ENCODE measurements at places on chromosomes 13 and 19. TPM values are rescaled to one million over a fixed set of nuclear protein-coding genes. Genes with fewer than 3 reads are reported as not detected.
A peak's percentile ranks its signal among the peaks of the same experiment; 100 is the strongest.

- H3K4me3 ChIP-seq: no peak overlapping the region
- no peaks in the 10 kb centered on the region for H3K36me3 ChIP-seq
- peaks cover 10% of the 10 kb centered on the region for H3K4me1 ChIP-seq
- H3K27ac ChIP-seq: no peak overlapping the region
Measured at GRCh38 chr13:40190641-40191100, 475.8 kb downstream of the FOXO1 start.

- H3K27me3 ChIP-seq: no peaks in the 10 kb centered on the region
- H3K4me1 ChIP-seq: no peaks in the 10 kb centered on the region
- no peak overlapping the region for H3K4me3 ChIP-seq
- H3K36me3 ChIP-seq: no peaks in the 10 kb centered on the region
Measured at GRCh38 chr13:73397496-73398305, 338.9 kb downstream of the KLF5 start.

DNA sequence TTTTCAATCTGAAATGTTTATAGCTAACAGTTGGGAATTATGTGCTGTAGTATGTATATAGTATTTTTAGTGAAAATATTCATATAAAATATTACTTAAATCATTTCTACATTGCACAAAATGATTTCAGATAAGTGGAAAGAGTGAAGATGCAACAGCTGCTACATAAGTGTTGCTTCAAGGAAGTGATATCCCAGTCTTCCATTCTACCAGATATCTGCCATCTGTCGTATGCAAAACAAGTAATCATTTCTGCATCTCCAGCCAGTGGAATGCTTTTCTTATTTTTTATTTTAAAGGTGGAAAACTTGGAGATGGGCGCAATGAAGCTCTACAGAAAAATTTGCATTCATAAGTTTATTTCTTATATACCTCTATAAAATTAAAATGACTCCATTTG lies 152.5 kb upstream of the MAB21L1 start:
- DNase-seq: no peak
- no peaks in the 10 kb centered on the region for H3K36me3 ChIP-seq
- peaks cover 5% of the 10 kb centered on the region for H3K4me1 ChIP-seq
- H3K27me3 ChIP-seq: no peaks in the 10 kb centered on the region

The OR1I1 gene
- not detected for total RNA-seq

GRCh38 chr19:27906081-27906480 lies 1306.9 kb downstream of the UQCRFS1 start:
- no peaks in the 10 kb centered on the region for H3K4me1 ChIP-seq
- no peak for DNase-seq
- no peak overlapping the region for H3K4me3 ChIP-seq
- no peaks in the 10 kb centered on the region for H3K27me3 ChIP-seq

DNA sequence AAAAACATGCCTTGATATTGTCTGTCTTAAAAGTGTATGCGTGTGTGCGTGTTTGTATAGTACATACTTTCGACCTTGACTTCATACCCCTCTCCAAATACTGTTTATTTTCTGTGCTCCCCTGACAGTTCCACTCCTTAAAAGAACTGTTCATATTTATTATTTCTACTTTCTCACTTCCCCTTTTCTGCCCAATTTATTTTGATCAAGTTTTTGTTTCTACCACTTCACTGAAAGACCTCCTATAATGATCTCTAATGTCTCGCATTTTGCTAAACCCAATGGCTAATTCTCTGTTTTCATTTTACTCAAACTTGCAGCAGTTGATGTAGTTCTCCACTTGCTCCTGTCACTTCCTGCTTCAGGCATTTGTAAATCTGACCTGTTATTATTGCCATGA lies 426.1 kb upstream of the KLF12 start:
- no peak overlapping the region for H3K27ac ChIP-seq
- DNase-seq: no peak
- H3K27me3 ChIP-seq: no peaks in the 10 kb centered on the region
- H3K4me1 ChIP-seq: no peaks in the 10 kb centered on the region
- no peak overlapping the region for H3K4me3 ChIP-seq

DNA sequence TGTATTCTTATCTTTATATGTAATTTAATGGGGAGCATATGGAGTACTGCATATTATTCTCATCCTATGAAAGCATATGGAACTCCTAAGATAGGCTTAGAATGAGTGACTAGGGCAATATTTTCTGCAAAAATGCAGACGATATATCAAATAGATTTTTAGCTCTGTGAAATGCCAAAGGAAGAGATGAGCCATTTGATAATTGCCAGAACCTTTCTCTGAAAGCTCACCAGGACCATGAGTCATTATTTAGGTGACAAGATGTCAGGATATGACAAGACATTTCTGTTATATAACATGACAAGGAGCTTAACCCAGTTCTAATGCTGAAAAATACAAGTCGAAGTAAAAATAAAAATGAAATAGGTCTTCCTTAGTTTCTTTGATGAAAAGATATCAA lies 145.0 kb downstream of the SLITRK6 start:
- no peaks in the 10 kb centered on the region for H3K27me3 ChIP-seq
- no peak overlapping the region for H3K4me3 ChIP-seq
- DNase-seq: no peak
- peaks cover 3% of the 10 kb centered on the region for H3K4me1 ChIP-seq
- no peak overlapping the region for H3K27ac ChIP-seq
- no peaks in the 10 kb centered on the region for H3K36me3 ChIP-seq

DNA sequence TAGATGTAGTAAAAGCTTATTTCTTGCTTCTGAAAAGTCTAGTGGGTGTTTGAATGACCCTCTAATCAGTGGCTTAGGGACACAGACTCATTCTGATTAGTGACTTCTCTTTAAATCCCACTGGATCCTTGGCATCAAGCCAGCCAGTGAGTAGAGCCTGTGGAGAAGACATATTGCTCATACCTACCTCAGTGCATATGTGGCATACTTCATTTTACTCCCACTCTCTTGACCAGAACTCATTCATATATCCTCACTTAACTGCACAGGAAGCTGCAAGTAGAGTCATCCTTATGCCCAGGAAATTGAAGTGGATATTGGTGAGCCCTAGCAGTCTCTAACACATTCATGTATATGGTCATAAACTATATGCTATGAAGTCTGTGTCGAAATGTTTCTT lies 148.3 kb downstream of the PDS5B start:
- no peak overlapping the region for H3K4me3 ChIP-seq
- no peaks in the 10 kb centered on the region for H3K4me1 ChIP-seq
- H3K27ac ChIP-seq: no peak overlapping the region
- DNase-seq: no peak
- H3K36me3 ChIP-seq: no peaks in the 10 kb centered on the region
- no peaks in the 10 kb centered on the region for H3K27me3 ChIP-seq

DNA sequence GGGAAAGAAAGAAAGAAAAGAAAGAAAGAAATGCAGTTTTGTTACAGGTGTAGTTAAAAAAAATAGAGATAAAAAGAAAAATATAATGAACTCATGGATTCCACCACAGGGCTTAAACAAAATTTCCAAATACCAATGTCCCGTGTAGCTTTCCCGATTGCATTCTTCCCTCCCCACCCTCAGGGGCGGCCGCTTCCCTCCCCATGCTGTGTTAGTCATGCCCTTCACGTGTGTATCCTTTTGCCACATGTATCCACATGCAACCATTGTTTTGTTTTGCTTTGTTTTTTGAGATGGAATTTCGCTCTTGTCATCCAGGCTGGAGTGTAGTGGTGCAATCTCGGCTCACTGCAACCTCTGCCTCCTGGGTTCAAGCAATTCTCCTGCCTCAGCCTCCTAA lies 3.6 kb upstream of the KMT5C start:
- peaks cover 3% of the 10 kb centered on the region for H3K4me1 ChIP-seq
- no peak for DNase-seq
- no peaks in the 10 kb centered on the region for H3K36me3 ChIP-seq
- no peak overlapping the region for H3K4me3 ChIP-seq
- no peak overlapping the region for H3K27ac ChIP-seq
- H3K27me3 ChIP-seq: no peaks in the 10 kb centered on the region

- no peaks in the 10 kb centered on the region for H3K27me3 ChIP-seq
- H3K4me1 ChIP-seq: peaks cover 2% of the 10 kb centered on the region
- peaks cover 20% of the 10 kb centered on the region for H3K36me3 ChIP-seq
- no peak overlapping the region for H3K27ac ChIP-seq
- H3K4me3 ChIP-seq: no peak overlapping the region
Measured at GRCh38 chr19:16190198-16190597, 5.0 kb downstream of the FAM32A start.

- peak; percentile 67 for DNase-seq
- no peaks in the 10 kb centered on the region for H3K27me3 ChIP-seq
- H3K4me1 ChIP-seq: peaks cover 8% of the 10 kb centered on the region
- no peak overlapping the region for H3K4me3 ChIP-seq
- H3K27ac ChIP-seq: no peak overlapping the region
- H3K36me3 ChIP-seq: peaks cover 36% of the 10 kb centered on the region
Measured at GRCh38 chr19:55304279-55304978, 20.6 kb downstream of the BRSK1 start.

- peaks cover 7% of the 10 kb centered on the region for H3K4me1 ChIP-seq
- H3K4me3 ChIP-seq: no peak overlapping the region
- H3K36me3 ChIP-seq: no peaks in the 10 kb centered on the region
- H3K27ac ChIP-seq: peak overlapping the region; percentile 78
- H3K27me3 ChIP-seq: no peaks in the 10 kb centered on the region
Measured at GRCh38 chr13:55583953-55584593, 1556.6 kb upstream of the PRR20A start.

GRCh38 chr13:112179421-112179820 lies 112.5 kb downstream of the SOX1 start:
- H3K4me3 ChIP-seq: no peak overlapping the region
- no peak overlapping the region for H3K27ac ChIP-seq
- DNase-seq: no peak
- no peaks in the 10 kb centered on the region for H3K36me3 ChIP-seq
- H3K27me3 ChIP-seq: no peaks in the 10 kb centered on the region

The GNG7 gene
- 7.8 TPM for total RNA-seq

GRCh38 chr13:39462428-39462827 lies 140.6 kb downstream of the LHFPL6 start:
- H3K27ac ChIP-seq: no peak overlapping the region
- H3K4me3 ChIP-seq: no peak overlapping the region
- DNase-seq: no peak
- no peaks in the 10 kb centered on the region for H3K27me3 ChIP-seq
- H3K4me1 ChIP-seq: peaks cover 5% of the 10 kb centered on the region

The PTGER1 gene
- total RNA-seq: 0.41 TPM

DNA sequence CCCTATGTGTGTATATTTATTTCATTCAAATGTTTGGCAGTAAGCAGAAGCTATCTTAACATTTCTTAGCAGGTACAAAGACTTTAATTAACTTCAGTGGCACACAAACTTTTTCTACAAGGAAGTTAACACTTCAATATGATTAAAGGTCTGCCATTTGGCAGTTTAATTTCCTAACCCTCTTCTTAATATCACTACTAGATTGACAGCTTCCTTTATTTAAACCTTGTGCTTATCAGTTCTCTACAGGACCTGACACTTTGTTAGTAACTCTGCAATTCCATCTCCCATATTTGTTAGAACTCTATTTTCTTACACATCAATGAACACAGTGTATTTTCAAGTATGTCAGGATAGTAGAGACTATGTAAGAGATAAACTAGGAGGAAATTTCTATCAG lies 152.4 kb upstream of the ATXN8OS start:
- no peaks in the 10 kb centered on the region for H3K27me3 ChIP-seq
- no peak for DNase-seq
- H3K27ac ChIP-seq: no peak overlapping the region
- no peak overlapping the region for H3K4me3 ChIP-seq
- H3K36me3 ChIP-seq: no peaks in the 10 kb centered on the region
- no peaks in the 10 kb centered on the region for H3K4me1 ChIP-seq

- no peaks in the 10 kb centered on the region for H3K4me1 ChIP-seq
- no peak overlapping the region for H3K4me3 ChIP-seq
- no peaks in the 10 kb centered on the region for H3K27me3 ChIP-seq
- H3K27ac ChIP-seq: no peak overlapping the region
Measured at GRCh38 chr19:48608798-48609263, 2.3 kb downstream of the SPACA4 start.

DNA sequence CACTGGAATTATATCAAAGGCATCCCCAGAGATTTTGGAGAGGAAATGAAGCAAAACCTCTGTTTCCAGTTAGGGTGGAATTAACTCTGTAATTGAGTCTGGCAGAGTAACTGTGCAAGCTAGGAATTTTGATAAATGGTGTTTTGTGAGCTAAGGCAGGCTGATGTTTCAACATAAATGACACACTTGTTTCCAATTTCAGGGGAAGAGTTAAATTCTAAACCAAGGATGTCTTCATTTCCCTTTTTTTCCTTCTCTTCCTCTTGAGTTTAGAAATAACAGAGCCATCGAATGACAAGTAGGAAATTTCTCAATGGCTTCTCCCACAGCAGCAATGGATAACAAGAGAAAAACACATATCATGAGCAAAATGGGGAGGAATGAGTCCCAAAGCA lies 131.2 kb downstream of the IRS2 start:
- H3K36me3 ChIP-seq: no peaks in the 10 kb centered on the region
- H3K4me3 ChIP-seq: no peak overlapping the region
- H3K27ac ChIP-seq: no peak overlapping the region
- DNase-seq: no peak
- no peaks in the 10 kb centered on the region for H3K27me3 ChIP-seq

DNA sequence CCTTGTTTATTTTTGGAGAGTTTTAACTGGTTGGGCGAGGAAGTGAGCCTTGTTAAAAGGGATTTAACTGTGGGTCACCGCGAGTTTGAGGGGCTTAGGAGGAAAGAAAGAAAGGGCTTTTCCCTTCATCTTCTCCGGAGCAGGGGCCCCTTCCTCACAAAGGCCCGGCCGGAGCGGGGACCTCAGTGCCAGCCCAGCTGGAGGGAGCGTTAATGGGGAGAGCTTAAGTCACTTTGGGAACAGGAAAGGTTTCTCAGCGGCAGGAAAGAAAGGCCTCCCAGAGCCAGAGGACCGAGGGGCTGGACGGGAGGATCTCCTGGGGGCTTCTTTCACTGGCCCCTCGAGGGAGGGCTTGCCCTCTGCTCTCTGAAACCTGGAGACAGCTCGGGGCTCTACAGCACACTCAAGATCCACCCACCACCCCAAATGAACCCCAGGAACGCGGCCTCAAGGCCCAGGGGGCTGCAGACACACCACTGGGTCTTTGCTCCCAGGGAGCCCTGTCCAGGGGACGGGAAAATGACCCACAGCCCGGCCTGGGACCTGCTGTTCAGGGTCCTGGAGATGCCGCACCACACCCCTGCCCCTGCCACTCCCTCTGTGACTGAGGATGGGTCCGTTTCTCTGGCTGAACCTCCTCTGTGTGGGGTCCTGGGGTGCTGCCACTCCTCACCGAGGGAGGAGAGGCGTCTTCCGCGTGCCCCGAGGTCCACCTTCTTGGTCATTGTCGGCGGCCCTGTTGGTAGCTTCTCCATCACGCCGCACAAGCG lies 128.3 kb downstream of the URI1 start:
- H3K36me3 ChIP-seq: no peaks in the 10 kb centered on the region
- no peaks in the 10 kb centered on the region for H3K27me3 ChIP-seq
- DNase-seq: no peak
- H3K27ac ChIP-seq: no peak overlapping the region
- no peak overlapping the region for H3K4me3 ChIP-seq
- H3K4me1 ChIP-seq: no peaks in the 10 kb centered on the region

- H3K27ac ChIP-seq: no peak overlapping the region
- H3K36me3 ChIP-seq: no peaks in the 10 kb centered on the region
- H3K4me3 ChIP-seq: peak overlapping the region; percentile 49
- peaks cover 17% of the 10 kb centered on the region for H3K27me3 ChIP-seq
- H3K4me1 ChIP-seq: peaks cover 8% of the 10 kb centered on the region
Measured at GRCh38 chr19:21587117-21587461, 81.7 kb downstream of the ZNF429 start.

Measured in H1 (cell line).